ENCODE measurements at places on chromosomes 4 and X.

- no peak for DNase-seq
Observed at GRCh38 chrX:15761564-15762191, 23.6 kb downstream of the CA5B start.

DNA sequence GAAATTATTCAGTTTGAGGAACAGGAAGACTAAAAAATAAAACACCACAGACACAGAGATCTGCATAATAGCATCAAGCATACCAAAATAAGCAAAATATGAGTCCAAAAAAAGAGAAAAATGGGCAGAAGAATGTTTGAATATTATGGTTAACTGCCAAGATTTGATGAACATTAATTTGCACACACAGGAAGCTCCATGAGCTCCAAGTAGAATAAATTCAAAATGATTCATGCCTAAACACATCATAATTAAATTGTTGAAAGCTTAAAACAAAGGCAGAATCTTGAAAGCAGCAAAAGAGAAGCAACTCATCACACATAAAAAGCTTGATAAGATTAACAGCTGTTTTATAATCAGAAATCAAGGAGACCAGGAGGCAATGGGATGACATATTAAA lies 156.6 kb upstream of the ARSJ start:
- DNase-seq = no peak

DNA sequence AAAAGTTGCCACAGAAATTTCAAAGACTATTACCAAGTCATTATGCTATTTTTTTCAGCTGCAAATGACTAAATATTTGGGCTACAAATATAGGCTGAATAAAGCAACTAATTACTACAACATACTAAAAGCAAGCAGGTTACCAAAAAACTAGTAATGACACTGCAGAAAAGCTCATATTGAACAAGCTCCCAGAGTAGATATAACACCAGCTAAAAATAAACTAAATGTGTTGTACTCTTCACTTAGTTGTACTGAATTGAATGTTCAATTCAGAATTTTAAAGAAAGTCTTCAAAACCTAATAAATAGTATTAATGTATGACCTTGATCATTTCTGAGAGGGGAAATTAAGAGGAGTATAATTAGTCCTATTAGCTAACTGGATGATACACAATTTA lies 12.0 kb downstream of the ATP8A1 start:
- DNase-seq = no peak

GRCh38 chr4:57064811-57065711 lies 45.1 kb downstream of the IGFBP7 start:
- DNase-seq = no peak

GRCh38 chr4:128633067-128633466 lies 176.4 kb upstream of the JADE1 start:
- DNase-seq = no peak

DNA sequence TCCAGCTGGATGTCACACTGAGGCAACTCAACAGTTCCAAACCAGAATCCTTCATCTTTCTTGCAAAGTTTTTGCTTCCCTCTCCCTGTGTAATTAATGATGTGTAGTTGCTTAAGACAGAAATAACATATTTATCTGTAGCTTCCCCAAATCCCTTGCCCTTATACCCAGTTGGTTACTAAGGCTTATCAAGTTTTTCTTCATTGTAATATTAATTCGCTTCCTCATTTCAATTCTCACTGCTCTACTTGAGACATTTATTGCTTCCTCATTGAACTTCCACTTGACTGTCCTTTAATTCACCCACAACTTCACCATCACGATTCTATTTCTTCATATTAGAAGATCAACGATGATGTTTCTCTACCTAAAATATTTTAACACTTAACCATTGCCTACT lies 386.6 kb upstream of the CPEB2 start:
- no peak for DNase-seq

GRCh38 chr4:77010841-77011354 lies 61.3 kb downstream of the SEPTIN11 start:
- DNase-seq = no peak

- no peak for DNase-seq
Observed at GRCh38 chr4:148192526-148192925, 249.7 kb downstream of the NR3C2 start.

DNA sequence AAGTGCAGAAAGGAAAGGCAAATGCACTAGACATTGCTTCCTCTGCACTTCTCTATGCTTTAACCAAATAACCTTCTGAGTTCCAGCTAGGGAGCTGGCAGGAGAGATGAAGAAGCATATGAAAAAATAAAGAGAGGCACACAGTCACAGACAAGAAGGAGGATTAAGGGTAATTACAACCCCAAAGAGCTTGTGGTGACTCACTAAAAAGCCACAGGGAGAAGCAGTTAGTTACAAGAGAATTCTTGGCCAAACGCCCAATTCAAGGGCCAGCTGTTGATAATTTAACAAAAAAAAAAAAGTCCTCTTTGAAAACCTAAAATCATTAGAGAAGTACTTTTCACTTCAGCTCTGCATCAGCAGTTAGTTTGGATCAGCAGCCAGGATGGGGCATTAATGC lies 478.0 kb downstream of the KCNIP4 start:
- DNase-seq = no peak

GRCh38 chr4:41146716-41147506 lies 67.4 kb downstream of the APBB2 start:
- DNase-seq = no peak

- DNase-seq = no peak
Observed at GRCh38 chr4:132770776-132771175, 378.3 kb upstream of the PCDH10 start.

- DNase-seq = no peak
Observed at GRCh38 chr4:83581411-83582288, 45.7 kb downstream of the GPAT3 start.

- no peak for DNase-seq
Observed at GRCh38 chrX:11172415-11172814, 61.3 kb downstream of the HCCS start.

GRCh38 chrX:97416461-97416860 lies 532.8 kb downstream of the RPA4 start:
- no peak for DNase-seq

- DNase-seq = no peak
Observed at GRCh38 chrX:11867610-11868345, 109.7 kb downstream of the MSL3 start.

DNA sequence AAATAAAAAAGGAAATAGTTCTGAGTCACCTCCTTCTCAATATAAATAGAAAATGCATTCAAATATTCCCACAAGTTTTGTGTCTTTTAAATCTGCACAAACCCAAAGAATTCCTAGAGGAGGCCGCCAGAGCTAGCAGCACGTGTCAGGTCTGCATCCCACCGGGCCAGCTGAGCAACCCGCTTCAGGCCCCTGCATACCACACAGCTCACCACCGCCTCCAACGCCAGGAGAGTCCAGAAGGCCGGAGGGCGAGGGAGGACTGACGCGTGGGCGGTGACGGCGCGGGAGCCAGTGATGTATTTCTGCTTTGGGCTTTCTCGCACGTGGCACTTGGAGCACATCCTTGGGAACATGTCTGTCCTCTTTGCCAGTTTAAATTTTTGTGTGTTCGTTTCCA lies 61.9 kb upstream of the CLDN34 start:
- DNase-seq = no peak

DNA sequence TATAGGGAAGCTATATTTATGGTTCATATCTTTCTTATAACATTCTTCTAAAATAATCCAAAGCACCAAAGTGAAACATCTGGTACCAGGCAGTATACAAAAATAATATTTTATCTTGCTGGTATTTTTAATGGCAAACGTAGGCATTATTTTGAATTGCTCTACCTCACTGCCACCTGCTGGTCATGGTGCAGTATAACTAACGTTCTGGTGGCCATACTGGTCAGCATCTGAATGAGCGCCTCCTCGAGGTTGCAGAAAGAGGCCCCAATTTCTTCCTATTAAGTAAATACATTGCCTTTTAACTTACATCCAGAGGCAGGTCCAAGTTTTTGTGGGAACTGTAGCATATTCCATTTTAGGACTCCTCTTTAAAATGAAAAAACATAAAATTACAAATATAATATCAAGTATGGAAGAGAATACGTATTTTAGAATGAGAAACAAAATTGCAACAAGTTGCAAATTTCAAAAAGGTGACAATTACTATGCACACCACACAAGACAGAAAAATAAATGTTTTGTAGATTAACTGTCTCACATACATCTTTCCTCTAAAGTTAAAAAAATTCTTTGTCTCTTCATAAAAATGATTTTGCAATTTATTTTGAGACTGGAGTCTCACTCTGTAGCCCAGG lies 22.9 kb upstream of the CWH43 start:
- peak; percentile 71 for DNase-seq

DNA sequence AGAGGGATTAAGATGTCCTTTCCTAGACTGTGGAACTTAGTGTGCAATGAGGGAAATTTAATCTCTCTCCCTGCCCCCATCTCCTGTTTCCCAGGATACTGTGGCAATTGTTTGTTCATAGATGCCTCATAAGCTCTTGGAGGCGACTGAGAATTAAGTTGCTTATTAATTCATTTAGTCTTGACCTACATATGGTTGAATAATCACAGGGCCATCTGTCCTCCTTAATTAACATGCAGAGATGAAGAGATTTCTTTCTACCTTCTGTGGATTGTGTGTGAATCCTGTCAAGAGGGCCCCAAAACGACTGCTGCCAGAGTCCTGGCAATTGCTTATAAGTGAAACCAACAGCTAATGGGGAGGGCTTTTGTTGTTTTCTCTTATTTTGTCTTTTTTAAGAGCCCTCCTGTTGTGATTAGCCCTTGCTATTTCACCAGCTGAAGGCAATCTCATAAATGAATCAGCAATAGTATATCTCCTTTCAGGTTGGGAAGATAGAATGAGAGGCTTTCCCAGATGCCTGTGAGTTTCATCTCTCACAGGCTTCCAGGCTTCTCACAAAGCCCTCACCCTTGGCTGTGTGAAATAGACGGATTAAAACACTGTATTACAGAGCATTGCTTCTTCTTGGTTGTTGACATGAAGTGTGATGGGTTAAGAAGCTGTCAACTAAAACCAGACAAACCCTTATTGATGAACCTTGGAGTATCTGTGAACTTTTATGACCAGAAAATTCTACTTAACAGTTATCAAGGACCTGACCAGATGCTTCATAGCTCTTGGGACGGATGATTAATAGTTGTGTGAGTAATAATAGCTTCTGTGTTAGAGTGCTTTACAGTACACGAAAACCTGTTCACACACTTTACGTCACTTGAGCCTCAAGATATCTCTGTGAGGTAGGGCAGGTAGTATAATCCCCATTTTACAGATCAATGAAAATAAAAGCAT lies 58.5 kb downstream of the PGRMC2 start:
- no peak for DNase-seq

GRCh38 chr4:140099983-140100382 lies 54.0 kb downstream of the MAML3 start:
- no peak for DNase-seq
